Thoracic aorta (tissue), 2 donors: ENCODE measurements at places on chromosomes 1 and 21.

DNA sequence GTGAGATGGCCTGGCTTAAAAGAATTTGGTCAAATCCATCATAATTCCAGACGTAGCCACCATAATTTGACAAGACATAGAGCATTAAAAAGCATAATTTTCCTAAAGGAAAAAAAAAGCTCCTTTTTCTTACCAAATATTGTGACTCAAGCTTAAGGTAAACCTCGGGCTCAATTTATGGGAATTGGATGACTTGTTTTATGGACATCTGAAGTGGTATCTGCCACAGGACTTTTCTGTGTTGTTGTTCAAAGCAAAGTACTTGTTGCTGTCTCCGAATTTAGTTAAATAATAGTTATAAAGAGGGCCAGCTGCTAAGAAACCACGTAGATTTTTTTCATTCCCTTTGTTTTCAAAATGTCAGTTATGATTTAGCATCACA, 1.1 kb downstream of the MPZL1 start:
- no peak for DNase-seq

DNA sequence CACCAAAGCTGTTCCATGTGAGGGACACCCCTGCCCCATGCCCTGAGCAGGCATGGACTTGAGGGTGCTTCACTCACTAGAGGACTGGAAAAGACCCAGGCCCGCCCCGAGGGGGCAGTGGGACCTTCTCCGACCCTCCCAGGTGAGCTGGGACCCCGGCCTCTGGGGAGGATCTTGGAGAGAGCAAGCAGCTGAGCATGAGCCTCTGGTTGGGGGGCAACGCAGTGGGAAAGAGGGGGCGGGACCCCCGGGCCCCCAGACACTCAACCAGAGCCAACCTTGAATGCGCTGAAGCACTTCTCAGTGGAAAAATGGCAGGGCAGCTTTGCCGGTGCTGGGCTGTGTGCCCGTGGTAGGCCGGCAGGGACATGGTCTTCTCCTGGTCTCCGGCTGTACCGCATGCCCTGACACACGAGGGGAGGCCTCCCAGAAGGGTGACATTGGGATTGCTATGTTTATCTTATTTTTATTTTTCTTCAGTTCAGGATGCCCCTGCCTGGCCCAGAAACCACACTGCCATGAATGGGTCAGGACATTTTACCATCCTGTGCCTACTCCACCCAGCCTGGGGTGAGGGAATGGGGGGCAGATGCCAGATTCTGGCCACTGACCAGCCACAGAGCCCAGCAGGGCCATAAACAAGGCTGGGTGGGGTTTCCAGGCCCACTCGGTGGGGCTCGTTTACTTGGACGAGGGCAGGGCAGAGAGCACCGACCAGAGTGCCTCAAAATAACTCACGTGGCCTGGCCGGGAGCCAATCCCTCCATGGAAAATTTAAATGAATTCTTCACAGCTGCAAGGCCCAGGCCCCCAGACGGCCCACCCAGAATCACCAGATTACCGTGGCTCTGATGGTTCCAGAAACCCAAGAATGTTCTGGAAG, 17.2 kb upstream of the LAPTM5 start:
- no peak for DNase-seq

DNA sequence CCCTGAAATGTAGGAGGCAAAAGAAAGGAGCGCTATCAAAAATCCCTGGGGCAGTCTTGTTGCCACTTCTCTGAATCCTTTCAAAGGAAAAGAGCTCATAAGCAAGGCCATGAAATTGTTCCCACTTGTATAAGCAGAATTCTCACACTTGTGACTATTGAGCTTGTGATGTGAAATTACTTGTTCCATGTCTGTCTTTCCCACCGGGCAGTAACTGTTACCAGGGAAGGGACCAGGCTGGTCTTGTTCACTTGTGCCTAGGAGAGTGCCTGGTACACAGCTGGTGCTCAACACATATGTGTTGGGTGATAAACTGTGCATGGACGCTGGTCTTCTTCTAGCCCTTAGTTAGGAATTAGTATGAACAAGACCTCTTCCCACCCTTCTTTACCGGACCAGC, 150.6 kb downstream of the CDC7 start:
- no peak for DNase-seq

- DNase-seq, result no peak
These were observed 21.3 kb upstream of the SARS1 start for GRCh38 chr1:109192433-109192832.

GRCh38 chr1:4527819-4528218, 126.6 kb upstream of the AJAP1 start:
- DNase-seq, result no peak

DNA sequence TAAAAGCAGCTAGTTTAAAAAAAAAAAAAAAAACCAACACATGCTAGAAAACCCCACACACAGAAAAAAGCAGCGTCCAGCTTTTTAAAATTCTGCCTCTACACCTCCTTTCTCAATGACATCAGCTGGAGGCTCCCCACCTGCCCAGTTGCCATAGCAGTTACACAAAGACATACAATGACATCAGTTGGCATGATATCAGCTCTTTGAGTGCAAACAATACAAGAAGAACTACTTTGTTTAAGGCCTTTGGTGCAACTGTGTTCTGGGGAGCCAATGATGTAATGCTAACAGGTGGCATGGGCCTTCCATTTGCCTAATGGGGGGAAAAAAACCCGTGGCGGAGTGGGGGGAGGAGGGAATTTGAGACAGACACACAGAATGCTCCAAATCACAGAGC, 32.9 kb downstream of the DUSP10 start:
- no peak for DNase-seq

- DNase-seq, result no peak
These were observed 54.2 kb downstream of the VANGL2 start for GRCh38 chr1:160454371-160455152.

DNA sequence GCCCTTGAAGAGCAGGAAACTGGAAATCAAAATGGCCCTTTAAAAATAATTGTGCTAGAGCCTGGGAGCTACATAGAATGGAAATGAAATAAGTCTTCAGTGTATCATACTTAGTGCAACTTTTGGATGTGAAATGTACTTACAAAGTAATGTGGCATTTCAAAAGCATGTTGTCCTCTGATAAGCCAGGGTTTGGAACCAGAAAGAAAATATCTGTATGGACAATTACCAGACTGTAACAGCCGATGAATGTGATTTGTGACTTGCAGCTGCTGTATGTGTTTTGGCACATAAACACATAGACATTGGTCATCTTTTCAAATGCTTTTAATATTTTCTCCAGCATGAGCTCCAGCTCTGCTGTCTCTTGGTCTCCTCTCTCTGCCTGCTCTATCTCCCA, 546.4 kb downstream of the OMA1 start:
- DNase-seq, result no peak

GRCh38 chr1:113133038-113133437, 60.0 kb downstream of the LRIG2 start:
- DNase-seq, result no peak

DNA sequence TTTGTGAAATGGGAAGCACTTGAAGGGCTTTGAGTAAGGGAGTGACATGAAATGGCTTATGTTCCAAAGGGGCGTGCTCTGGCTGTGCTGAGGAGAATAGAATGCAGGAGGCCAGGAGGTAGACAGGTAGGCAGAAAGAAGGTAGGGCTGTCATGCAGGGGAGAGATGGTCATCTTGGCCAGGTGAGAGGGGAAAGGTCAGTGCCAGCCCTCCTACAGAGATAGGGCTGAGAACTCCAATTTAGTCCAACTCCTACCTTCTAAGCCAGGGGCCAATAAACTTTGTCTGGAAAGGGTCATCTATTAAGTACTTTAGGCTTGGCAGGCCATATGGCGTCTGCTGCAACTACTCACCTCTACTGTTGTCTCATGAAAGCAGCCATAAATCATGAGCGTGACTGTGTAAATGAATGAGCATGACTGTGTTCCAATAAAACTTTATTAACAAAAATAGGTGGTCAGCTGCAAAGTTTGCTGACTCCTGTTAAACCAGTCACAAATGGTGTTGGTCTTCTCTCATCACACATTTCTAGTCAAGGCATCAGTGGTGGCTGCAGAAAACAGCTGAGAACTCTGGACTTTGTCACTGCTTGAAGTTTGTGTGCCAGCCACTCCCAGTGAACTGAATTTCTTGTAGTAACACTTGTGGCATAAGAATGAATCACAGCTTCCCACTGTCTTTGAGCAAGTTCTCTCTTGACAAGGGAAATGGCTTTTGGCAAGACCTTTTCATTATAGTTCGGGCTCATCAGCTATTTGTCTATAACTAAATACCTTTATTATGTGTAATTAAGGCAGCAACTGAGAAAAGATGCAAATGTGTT, 32.0 kb upstream of the CD2 start:
- DNase-seq, result no peak

GRCh38 chr1:59767119-59767518, 47.6 kb upstream of the HOOK1 start:
- DNase-seq, result no peak

- DNase-seq, result no peak
These were observed 61.6 kb downstream of the MAP3K21 start for GRCh38 chr1:233389169-233389568.

GRCh38 chr1:180849031-180849775, 63.5 kb upstream of the KIAA1614 start:
- no peak for DNase-seq

DNA sequence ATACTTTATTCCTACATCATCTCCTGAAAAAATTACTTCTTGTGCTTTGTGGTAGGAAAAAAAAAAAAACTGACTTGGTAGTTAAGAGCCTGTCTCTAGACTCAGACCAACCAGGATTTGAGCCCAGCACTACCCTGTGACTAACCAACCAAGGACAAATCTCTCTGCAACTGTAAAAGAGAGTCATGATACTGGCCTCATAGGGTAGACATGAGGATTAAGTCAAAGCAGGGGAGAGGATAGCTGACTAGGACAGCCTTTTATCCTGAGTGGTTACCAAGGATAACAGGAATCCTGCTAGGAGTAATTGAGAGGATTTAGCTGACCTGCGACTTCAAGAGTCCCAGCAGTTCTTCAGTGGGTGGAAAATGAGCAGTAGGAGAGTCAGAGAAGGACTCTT, 112.8 kb downstream of the C1orf21 start:
- no peak for DNase-seq

GRCh38 chr1:243708210-243708609, 141.8 kb downstream of the AKT3 start:
- DNase-seq, result no peak

- DNase-seq, result no peak
These were observed 699 bp downstream of the ECHDC2 start for GRCh38 chr1:52920791-52921291.

- DNase-seq, result no peak
These were observed 29.4 kb downstream of the GJA4 start for GRCh38 chr1:34822202-34822601.

DNA sequence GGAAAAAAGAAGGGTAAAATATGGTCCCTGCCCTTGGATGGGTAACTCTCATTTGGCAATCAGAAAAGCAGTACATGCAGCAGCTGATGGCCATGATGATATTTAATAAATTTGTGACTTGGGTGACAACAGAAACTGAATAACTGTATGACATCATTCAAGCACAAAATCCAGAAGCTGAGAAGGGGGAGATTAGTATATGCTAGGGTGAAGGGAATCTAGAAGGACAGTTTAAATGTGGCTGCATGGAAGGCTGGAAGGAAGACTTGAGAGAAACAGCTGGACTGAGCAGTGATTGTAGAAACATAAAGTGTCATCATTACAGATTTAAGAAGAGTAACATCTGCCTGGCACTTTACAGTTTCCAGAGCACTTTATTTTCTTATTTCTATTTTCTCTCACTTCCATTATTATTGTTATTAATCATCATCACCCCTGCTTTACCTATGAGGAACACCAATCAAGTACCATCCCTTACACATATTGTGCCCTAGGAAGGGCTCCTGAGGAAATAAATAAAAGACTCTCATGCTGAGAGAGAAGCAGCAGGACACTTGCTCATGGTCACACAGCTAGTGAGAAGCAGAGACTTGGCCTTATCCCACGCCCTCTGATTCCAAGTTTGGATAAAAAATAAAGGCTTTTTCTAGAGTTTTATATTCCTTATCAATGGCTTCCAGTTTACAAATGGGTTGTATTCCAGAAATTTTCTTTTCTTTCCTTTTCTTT, 207.2 kb downstream of the PBX1 start:
- DNase-seq, result no peak

DNA sequence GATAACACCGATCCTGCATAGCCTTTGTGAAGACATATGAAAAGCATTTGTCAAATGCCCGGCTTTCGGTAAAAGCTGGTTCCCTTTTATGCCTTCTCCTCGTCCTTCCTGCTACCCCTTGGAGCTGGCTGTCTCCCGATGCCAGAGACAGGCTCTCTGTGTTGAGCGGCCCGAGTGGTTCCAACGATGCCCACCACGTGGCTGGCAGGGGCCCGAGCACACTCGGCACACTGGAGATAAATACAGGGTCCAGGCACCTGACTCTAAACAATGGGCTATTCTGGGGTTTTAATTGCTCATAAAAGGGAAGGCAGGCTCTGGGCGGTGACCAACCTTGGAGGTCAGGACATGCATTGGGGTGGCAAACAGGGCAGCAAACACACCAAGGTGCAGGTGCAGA, 207.1 kb downstream of the HIVEP3 start:
- no peak for DNase-seq

DNA sequence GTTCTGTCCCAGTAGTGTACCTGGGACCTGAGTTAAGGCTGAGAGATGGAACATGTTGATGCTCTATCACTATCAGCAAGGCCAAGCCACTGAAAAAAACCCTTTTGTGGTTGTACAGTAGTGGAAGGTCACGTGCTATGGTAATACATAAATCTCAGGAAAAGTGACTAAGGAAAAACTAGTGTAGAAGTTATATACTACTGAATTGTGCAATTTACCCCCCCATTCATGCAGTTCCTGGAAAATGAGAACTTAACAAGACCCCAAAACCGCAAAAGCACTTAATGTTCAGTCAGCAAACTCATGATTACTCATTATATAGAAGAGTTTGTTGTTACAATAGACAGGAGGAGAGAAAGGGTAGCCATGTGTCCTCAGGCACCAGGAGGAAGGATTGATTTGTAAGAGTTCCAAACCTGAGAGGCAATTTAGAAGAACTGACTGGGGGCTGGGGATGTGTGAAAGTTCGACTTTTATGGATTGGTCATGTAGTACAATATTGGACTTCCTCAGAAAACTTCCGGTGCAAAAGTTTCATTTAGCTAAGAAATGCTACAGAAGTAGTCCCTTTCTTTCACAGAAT, 91.6 kb downstream of the RGL1 start:
- no peak for DNase-seq

GRCh38 chr1:181508486-181509165, 25.3 kb downstream of the CACNA1E start:
- no peak for DNase-seq

DNA sequence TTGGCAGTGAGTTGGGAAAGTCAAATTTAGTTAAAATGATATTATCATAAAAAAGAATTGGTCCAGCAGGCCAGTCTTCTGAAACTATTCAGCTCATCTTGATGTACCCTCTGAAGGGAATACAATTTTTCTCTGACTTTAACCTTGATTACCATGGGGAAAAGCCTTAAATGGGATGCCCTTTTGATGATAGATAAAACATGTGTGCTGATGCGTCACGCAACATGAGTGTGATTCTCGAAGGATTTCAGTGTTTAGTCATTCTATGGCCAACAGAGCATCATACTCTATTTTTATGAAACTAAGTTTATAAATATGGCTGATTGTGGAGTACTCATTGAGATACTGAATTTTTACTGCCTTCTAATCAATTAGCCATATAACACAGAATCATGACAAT, 171.5 kb downstream of the ZNF281 start:
- DNase-seq, result no peak
